DMS79 (cell line): ENCODE measurements at places on chromosomes 16 and 17.

DNA sequence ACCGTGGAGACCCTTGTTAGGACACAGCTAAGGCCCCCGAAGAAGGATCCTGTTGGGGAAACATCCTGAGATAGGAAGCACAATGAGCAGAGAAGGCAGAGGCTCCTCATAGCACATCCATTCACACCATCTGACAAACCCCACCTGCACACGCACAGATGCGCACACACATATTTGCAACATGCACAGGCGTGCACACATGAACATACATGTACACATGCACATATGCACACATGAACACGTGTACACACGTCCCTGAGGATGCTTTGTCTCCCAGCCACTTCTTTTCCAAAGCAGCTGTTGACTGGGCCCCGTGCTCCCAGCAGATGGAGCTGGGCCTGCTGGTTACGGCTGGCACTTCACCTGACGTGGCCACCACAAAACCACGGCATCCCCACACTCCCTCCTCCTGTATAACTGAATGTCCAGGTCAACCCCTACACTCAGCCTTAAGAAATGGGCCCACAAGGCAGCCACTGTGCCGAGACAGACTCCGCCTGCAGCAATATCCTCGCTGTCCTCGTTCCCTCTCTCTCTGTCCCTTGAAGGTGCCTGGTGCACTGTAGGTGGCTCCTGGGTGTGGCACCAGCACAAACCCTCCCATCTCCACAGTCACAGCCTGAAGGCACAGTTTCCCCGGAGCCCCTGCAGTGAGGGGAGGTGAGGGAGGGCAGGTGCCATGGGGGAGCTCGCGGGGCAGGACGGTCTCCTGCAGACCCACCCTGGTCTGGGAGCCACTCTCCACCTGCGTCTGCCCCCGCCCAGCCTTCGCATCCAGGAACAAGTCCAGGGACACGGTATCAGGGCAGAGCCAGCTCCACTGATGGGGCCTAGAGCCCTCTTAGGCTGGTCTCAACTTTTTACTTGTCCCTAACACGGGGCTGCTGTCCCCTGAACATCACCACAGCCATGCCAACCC lies 183.0 kb downstream of the RBFOX3 start:
- no peak for DNase-seq

DNA sequence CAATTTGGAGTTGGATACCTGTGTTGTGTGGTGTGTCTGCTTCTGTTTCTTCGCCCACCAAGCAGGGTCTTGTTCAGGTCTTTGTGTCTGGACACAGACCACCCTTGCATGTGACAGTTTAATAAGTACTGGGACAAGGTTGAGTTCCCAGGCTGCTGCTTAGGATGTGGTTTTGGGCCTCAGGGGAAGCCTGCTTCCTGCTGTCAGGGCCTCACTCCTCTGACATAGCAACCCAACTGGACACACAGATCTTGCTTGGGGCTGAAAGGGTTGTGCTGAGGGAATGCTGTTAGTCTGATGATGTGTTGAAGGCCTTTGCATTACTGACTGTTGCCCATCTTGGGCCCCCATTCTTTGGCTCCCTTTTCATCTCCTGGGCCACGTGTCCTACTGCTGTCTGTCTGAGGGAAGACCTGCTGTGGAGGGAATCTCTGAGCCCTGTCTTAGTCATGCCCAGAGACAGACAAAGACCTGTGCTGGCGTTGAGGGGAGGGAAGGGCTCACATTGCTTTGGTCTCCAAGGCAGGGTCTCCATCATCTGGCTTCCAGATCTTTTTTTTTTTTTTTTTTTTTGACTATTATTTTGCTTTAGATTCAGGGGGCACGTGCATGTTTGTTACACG lies 4.7 kb upstream of the TGFB1I1 start:
- no peak for DNase-seq

GRCh38 chr17:5516060-5516792 lies 29.9 kb downstream of the MIS12 start:
- no peak for DNase-seq

DNA sequence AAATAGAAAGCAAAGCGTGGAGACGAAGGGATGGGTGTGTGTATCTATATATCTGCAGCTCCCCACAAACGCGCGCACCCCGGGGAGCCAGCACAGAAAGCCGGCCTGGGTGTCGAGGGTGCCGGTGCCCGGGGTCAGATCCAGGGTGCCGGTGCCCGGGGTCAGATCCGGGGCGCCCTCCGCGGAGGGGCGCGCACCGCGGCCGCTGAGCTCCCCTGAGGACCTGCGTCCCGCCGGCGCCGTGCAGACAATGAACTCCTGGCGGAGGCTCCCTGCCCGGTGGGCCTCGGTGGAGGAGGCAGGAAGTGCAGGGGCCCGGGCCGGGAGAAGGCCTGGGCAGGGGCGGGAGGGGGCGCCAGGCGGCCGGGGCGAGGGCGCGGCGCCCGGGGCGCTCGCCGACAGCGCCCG lies 1.1 kb downstream of the ZNF423 start:
- DNase-seq, result no peak

- DNase-seq, result no peak
Measured at GRCh38 chr17:79946352-79947231, 89.1 kb downstream of the TBC1D16 start.
